Frontal cortex (tissue), 4 donors: ENCODE measurements at places on chromosomes 11 and 22. TPM values are rescaled to one million over a fixed set of nuclear protein-coding genes. Genes with fewer than 3 reads are reported as not detected.

Gene TMEM126B
- total RNA-seq = 47.3 TPM

- DNase-seq = no peak
These were observed 6.2 kb downstream of the SLC25A45 start for GRCh38 chr11:65376138-65376713.

GRCh38 chr11:114063829-114064201 is 4.3 kb downstream of the ZBTB16 start:
- DNase-seq = no peak

- no peak for DNase-seq
These were observed 8.8 kb downstream of the TBX1 start for GRCh38 chr22:19769393-19769715.

Gene BTG4
- total RNA-seq = not detected

DNA sequence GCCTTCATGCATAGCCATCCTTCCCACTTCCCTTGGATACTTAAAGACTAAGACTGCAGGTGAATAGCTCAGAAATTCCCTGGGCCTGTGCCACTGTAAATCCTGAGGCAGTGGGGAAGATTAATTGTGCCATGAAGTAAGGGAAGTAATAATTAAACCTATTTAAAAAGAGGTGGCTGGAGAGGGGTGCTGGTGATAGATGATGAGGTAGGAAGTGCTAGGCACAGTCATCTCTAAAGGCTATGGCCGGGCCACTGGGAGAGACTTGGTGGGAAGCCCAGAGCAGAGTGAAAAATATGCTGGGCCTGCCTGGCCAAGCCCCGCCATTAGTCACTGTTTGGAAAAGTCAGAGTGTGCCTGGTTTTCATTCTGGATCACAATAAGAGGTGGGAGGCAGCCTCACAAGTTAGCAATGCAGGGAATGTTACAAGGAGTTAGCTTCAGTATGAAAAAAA is 197.2 kb upstream of the PITPNB start:
- DNase-seq = no peak

Gene ARHGEF17
- 16.3 TPM for total RNA-seq
